Stimulated activated CD8-positive, alpha-beta memory T cell treated with anti-CD3 and anti-CD28 coated beads, Interleukin-7, amount 100 ng/mL, for 4 hours (primary cell): ENCODE measurements at places on chromosomes 6 and 20.

- DNase-seq, result peak; percentile 77
Measured at GRCh38 chr6:158853072-158853879, 34.1 kb upstream of the EZR start.

GRCh38 chr20:24733416-24733815, 215.7 kb upstream of the CST7 start:
- DNase-seq, result no peak

DNA sequence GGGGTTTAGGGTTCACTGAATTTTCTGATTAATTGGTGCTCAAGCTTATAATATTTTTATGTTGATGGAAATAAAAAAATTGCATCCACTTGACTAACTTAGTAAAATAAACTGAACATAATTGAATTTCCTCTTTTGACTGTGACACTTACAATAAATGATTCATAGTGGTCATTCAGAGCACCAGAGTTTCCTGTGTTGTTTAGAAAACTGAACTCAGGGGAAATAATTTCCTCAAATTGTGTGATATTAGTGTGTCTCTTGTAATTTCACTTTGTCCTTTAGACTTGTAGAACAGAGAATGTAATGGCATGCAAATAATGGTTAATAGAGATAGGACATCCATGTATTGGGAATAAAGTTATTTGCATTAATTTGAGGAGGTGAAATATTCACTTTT, 319.7 kb upstream of the MAN1A1 start:
- DNase-seq, result no peak

- DNase-seq, result no peak
Measured at GRCh38 chr6:129812145-129812777, 48.9 kb downstream of the TMEM244 start.

DNA sequence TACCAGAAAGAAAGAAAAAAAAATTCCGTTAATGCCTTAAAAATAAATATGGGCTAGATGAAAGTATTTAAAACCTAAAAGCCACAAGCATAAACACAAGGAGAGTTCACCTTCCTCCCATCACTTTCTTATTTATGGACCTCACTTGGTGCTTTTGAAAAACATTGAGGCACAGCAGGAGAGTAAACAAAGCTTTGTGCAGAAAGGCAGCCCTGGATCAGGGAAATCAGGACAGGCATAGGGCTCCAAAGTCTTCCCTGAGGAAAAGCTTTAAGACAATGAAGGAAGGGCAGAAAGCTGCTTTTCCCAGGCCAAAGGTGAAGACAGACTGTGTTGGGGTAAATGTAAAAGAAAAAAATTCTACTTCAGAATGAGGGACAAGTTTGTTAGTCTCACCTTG, 207.9 kb downstream of the CLVS2 start:
- DNase-seq, result no peak

- no peak for DNase-seq
Measured at GRCh38 chr20:59151820-59152219, 11.8 kb upstream of the ZNF831 start.

DNA sequence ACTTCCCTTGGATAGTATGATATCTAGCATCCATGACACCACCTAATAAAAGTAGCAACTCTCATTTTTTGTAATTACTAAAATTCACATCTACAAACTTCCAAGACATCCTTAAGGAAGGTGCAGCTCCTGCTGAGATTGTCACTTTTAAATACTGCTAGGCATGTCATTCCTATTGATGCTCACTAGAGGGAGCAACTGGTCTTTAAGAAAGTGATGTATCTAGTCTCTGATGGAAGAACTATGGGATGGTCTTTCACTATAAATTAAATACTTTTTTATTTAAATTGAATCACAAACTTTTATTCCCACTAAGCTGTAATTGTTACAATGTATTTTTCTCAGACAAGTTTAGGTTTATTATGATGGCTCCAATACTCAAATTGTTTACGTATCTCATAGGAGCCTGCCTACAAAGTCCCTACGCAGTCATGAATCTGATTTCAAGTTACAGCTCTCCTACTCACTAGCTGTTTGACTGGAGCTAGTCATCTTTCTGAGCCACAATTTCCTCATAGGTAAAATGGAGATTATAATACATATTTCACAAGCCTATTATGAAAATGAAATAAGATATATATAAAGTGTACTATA, 8.1 kb upstream of the TSPYL1 start:
- no peak for DNase-seq

GRCh38 chr20:2206957-2207769, 88.6 kb upstream of the TGM3 start:
- peak; percentile 88 for DNase-seq

DNA sequence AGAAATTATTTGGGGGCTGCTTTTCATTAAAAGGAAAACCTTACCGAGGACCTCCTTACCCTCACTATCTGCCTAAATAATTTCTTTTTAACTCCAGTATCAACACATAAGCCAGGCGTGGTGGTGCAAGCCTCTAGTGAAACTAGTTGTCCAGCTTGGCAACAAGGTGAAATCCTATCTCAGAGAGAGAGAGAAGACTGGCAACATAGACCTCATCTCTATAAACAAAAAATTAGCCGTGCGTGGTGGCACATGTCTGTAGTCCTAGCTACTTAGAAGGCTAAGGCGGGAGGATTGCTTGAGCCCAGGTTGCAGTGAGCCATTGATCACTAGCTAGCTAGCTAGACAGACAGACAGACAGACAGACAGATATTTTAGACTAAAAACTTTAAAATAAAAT, 92.5 kb downstream of the ARMC2 start:
- no peak for DNase-seq

- DNase-seq, result no peak
Measured at GRCh38 chr6:31190488-31190887, 20.0 kb upstream of the POU5F1 start.

DNA sequence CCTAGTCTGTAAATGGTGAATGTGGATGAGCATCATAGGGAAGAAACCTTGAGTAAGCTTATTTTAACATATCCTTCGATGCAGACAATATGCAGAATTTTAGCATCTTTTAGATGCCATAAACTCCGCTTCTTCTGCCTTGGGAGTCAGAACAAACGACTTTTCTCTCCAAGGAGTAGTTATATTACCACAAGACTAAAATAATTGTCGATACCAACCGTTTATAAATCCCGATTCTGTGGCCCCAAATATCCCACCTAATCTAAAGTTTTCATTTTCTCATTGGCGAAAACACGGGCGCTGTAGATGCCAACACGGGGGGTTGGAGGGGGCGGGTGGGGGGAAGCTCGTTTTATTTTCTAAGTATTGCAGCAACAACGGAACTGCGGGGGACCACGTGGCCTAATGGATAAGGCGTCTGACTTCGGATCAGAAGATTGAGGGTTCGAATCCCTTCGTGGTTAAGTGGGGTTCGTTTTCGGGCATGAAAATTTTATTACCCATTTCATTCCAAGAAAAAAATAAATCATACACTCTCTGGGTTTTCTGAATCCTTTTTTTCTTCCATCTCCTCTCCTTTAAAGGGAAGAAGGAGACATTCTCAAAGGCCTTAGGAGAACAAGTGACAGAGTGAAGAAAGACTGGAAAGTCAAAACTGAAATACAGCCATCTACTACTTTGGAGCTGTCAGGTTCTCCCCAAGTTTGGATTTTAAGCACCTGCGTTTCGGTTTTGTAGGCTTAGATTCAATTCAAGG, 65.5 kb upstream of the BTN3A2 start:
- DNase-seq, result no peak

- no peak for DNase-seq
Measured at GRCh38 chr6:167130712-167131684, 8.1 kb downstream of the CCR6 start.

DNA sequence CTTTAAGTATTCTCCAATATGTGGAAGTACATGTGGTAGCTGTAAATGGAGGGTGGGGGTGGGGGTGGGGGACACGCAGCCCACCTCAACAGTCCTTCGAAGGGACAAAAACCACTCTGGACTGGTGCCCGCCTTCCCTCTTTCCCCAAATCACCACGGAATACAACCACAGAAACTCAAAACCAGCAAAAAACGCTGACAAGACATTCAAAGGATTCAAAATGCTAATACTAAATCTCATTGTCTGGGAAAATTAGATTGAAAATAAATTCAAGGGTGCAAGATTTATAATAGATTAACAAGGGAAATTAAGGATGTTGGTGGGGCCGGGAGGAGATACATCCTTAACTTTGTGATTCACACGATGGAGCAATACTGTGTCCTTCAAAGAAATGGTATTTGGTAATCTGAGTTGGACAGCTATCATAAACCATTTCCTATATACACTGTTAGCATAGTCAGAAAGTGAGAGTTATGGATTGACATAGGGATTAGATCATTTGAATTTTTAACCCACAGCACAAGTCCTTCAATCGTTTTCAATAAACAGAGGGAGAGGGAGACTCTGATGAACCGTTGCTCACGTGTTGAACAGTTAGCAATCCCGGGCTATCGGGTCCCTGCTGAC, 766 bp upstream of the TBC1D22B start:
- no peak for DNase-seq

DNA sequence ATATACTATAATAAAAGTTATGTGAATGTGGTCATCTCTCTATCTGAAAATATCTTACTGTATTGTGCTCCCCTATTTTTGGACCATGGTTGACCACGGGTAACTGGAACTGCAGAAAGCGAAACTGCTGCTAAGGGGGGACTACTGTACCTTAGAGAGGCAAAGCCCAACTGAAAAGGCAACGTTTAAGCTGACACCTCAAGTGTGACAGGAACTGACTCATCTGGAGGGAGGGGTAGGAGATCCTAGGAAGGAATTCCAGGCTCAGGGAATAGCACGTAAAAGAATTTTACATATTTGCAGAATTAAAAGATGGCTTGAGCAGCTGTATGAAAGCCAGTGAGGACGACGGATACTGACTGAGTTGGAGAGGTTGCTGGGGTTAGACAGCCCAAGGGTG, 34.8 kb downstream of the ELOVL2 start:
- DNase-seq, result no peak

DNA sequence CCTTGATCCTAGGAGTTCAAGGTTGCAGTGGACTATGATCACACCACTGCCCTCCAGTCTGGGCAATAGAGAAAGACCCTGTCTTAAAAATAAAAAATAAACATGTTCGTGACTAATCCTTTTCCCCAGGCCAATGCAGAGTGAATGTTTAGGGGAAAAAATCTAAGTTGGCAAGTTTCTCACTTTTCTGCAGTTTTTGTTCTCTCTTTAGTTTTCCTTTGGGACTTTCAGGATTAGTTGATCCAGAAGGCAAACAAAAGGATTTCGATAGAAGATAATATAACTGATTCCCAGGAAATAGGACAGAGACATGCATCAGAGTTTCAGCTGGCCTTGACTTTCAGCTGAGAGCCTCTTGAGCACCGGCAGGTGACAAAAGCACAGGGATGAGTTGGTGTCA, 53.3 kb downstream of the SOD2 start:
- DNase-seq, result no peak

DNA sequence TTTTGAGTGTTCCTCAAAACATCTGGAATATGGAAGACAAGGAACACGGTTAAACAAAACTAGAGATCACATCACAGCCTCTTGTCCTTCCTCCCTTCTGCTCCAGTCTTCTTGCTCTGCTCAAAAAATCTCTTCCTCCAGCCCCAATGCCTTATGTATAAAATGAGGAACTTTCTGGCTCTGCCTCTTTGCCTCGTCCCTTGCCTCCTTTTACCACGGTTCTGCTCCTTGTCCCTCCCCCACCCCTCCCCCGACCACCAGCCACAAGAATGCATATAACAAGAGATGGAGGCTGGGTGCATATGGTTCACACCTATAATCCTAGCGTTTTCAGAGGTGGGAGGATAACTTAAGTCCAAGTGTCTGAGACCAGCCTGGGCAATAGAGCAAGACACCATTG, 43.6 kb downstream of the PLAGL2 start:
- no peak for DNase-seq

DNA sequence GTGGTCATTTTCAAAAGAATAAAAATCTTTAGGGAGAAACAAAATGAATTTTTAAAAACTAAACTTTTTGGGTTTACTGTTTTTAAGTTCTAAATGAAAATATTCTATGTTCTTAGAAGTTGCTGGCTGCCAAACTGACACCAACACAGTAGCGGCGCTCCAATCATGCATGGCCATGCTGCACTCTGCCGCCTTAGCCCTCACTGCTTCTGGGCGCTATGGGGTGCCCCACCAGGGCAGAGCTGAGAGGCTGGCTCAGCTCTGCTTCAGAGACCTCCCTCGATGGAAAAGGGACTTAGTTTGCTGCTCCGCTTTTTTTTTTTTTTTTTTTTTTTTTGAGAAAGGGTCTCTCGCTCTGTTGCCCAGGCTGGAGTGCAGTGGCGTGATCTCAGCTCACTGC, 20.9 kb downstream of the EZR start:
- no peak for DNase-seq

DNA sequence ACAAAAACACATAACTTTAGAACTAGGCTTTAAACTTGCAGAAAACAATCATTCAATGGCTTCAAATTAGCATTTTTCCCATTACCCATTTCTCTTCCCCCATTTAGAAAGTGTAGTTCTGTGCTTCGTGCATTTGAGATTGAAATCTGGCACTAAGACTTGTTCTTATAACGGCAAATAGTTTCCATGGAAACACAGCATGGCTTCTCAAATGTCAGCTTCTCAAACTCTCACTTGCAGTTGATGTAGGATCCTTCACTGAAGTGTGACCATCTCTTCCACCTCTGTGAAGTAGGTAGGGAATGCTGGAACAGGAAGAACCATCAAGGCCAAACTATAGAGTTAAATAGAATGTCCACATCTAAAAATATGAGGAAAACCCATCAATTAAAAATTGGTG, 52.2 kb downstream of the MANEA start:
- no peak for DNase-seq

GRCh38 chr20:53941680-53942471, 128.5 kb downstream of the BCAS1 start:
- DNase-seq, result no peak

- DNase-seq, result no peak
Measured at GRCh38 chr6:112154711-112155110, 67.3 kb downstream of the FAM229B start.

DNA sequence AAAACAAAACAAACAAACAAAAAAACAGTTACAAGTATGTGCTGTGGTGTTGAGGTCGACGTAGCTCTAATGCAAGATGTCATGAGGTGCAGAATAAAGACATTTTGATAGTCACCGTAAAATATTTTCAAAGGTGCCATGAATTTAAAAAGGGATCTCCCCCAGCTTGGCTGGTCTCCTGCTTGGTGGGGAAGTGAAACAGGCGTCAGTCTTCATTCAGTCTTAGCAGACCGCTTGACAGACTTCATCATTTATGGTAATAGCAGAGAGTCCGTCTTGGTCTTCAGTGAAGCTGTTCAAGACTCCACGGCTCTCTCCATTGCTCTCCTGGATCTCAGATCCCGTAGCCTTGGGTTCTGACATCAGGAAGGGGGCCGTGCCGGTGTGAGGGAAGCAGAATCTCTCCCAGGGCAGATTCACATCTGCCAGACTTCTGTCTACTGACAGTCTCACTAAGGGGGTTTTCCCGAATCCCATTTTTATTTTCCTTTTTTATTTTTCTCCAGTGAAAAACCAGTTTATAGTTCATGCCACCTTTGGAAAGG, 1.6 kb downstream of the SLC24A3 start:
- no peak for DNase-seq
